SW 1271 (cell line): ENCODE measurements at places on chromosomes 5 and 9.

GRCh38 chr5:2172471-2172870 is 289.7 kb upstream of the IRX4 start:
- no peak for DNase-seq

GRCh38 chr9:113331780-113332179 is 8.3 kb downstream of the WDR31 start:
- DNase-seq: no peak

GRCh38 chr9:112233769-112234168 is 58.7 kb upstream of the SUSD1 start:
- no peak for DNase-seq

- DNase-seq: no peak
Measured at GRCh38 chr9:74940600-74940999, 12.1 kb downstream of the C9orf40 start.

GRCh38 chr5:16889972-16890519 is 46.0 kb downstream of the MYO10 start:
- DNase-seq: no peak

DNA sequence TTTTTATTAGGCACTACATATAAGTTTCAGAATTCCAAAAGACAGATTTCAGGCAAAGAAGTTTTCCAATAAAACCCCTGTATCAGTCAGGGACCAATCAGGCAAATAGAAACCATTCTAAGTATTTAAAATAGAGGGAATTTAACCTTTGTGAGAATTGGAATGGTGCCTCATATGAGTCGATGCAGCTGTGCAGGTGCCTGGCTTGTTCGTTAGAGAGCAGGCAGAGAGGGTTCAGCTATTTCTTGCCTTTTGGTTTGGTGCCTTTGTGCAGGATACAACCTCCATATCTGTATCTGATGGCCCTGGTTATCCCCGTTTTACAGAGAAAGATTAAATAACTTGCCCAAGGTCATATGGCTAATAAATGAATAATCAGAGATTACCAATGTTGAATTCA is 6.0 kb upstream of the DDX4 start:
- no peak for DNase-seq

GRCh38 chr5:97923997-97924396 is 741.0 kb upstream of the RIOK2 start:
- DNase-seq: no peak

- no peak for DNase-seq
Measured at GRCh38 chr9:124783830-124784229, 6.9 kb downstream of the OLFML2A start.

DNA sequence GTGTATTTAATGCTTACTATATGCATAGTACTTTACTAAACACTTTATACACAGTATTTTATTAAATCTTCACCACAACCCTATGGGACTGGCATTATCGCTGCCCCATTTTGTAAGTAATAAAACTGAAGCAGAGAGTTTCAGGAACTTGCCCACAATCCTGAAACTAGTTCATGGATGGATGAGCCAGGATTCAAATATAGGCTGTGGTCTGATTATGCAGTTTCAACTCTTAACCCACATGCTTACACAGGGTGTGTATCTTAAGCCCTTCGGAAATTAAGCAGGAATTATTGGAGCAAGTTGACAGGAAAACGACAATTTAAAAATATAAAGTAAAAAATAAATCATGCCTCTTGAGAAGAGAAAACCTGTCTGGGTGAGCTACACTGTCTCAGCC is 109.0 kb downstream of the ATP10B start:
- DNase-seq: no peak

DNA sequence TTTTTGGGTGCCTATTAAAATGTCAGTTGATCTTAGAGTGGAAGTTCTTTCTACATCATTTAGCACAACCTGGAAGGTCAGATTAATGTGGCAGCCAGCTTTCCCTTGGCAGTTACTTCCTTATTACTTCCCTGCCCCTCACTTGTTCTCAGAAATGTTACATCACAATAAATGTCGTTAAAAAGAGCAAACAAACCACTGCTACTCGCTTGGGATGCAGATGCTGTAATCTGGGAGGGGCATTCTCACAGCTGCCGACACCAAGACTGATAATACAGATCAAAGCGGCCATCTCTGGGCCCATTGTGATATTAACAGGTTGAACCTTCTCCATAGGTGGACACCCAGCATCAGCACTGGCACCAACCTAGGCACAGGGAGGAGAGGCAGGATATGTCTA is 29.3 kb downstream of the PLAC8L1 start:
- no peak for DNase-seq

DNA sequence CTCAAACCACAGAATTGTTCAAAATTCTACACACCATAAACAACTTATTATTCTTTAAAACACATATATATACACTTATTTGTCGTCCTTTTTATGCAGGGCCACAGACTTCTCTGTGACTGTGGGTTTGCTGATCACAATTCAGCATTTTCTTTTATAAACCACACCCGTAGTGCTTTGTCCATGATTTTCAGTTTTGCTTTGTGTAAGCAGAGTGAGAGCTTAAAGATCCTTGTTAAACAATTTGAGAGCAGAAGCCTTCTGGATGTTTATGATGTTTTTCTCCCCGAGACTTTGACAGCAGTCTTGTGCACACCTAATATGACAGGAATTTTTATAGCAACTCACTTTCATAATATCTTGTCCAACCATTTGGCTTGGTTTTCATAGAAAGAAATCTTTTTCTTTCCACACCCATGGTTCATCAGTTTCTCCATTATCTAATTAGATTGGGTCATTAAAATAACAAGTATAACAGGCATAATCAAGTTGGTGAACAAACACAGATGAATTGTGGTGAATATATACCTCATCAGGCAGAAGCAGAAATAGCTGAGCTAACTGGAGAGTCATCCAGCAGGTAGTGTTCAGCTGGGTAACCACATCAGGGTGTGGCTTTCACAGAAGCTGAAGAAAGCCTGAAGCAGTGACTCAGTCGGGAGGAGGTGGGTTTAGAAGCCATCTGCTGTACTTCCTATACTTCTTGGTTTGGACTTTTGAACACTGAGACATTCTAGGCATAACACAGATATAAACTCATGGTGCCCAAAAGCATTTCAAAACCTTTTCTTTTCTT is 232.8 kb downstream of the DOCK8 start:
- DNase-seq: no peak

DNA sequence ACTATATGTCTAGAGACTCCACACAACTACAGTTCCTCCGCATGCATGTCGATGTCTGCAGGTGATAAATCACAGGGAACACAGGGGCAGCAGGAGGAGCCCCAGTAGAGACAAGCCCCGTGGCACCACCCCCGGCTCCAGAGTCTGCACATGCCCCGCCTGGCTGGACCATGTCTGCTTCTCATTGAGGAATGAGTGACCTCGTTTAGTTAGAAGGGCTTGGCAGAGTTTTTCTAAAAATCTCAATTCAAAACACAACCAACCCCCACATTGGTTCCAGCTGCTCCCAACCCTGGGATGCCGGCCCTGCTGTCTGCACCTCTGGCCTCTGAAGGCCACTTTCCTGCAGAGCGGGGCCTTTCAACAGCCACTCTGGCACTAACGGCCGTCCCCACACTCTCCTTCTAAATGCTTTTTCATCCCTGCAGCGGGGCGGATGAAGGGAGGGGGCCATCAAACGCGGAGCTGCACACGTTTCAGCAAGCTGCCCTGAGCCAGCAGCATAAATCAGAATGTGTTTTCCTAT is 106.3 kb downstream of the ROR2 start:
- no peak for DNase-seq

- no peak for DNase-seq
Measured at GRCh38 chr5:154844809-154845208, 5.6 kb downstream of the FAXDC2 start.

DNA sequence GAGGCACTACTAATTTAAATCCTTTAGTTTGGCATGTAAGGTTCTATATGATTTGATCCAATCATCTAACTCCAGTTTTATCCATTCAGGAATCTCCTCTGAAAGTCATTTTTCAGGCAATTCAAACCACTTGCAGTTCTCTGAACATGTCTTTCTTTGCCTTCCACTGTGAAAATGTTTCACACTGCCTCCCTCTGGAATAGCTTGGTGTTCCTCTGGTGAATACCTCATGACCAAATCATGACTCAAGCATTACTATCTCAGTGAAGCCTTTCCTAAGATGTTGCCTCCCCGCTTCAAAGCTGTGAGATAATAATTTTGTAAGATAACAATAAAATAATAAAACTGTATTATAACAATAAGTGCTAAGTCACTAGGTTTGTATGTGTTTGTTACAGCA is 981.1 kb downstream of the DTWD2 start:
- no peak for DNase-seq

DNA sequence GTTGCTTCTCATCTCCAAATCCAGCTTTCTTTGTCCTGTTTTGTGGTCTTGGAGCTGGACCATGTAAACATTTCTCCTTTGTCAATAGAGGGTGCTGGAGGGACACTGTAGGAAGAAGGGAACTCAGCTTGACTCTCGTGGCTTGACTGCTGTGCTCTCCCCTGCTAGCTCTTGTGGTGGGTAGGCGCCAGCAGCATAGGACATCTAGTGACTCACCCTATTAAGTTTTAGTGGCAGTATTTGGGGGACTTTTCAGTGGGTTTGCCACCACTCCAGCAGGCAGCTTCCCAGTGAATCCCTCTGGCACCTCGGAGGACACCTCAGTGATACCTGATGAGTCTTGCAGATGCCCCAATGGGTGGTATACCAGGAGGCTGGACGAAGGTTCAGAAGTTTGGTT is 97.8 kb downstream of the TSSK1B start:
- DNase-seq: peak; percentile 60

- DNase-seq: no peak
Measured at GRCh38 chr9:87959916-87960581, 14.3 kb downstream of the CDK20 start.

- no peak for DNase-seq
Measured at GRCh38 chr5:11607944-11608483, 296.2 kb downstream of the CTNND2 start.

DNA sequence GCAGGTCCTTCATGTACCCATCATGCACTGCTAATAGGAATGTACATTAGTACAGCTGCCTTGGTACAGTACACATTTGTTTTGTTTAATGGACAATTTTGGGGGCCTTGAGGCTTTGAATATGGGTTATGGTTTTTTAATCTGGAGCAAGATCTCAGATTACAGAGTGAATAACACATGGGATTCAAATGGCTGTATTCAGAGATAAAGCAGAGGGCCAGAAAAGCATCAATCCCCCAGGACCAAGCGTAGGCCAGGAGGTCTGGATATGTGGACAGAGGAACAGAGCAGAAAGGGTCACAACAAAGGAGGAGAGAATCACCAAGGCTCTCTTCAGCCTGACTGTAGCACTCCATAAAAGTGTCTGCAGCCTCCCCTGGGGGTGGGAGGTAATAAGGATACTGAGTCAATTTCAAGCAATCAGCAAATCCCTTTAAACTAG is 47.7 kb upstream of the STK32A start:
- DNase-seq: no peak

DNA sequence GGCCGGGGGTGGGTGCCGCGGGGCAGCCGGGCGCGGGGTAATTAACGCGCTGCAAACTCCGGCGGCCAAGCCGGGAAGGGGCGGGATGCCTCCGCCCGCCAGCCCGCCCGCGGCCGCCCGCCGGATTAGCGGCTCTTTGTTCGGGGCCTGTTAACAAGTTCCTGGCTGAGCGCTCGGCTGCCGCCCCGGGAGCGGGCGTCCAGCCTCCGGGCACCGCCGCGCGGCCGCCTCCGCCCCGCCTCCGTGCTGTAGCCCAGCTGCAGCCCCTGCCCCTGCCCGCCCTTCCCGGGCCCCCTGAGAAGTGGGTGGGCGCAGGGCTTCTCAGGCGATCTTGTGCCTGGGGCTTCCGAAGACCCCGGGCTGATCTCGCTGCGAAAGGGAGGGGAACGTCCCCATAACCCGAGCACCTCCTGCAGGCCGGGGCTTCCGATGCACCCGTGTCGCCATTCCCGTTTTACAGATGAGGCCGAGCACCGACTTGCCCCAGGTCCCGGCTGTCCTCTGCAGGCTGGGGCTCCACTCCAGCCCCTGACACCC is 7.5 kb downstream of the UNC5A start:
- DNase-seq: peak; percentile 61

DNA sequence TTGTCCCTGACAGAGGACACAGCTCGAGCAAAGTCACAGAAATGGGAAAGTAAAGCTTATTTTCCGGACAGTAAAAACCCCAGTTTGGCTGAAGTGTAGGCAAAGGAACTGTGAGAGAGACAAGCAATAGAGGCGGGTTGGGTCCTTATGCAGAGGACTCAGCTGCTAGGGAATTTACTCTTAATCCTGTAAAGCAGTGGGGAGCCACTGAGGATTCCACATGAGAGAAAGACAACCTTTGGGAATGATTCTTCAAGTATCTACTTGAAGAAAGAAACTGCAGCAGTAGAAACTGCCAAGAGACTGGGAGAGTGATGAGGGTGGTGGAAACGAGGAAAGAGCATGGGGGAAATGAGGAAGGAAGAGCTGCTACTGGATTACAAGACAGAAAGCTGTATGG is 20.2 kb downstream of the ASTN2 start:
- DNase-seq: no peak

- DNase-seq: no peak
Measured at GRCh38 chr5:104266161-104266560, 703.6 kb upstream of the NUDT12 start.

GRCh38 chr9:29640507-29640906 is 2067.2 kb upstream of the C9orf72 start:
- DNase-seq: no peak

- no peak for DNase-seq
Measured at GRCh38 chr5:3302228-3302627, 293.4 kb upstream of the IRX1 start.

GRCh38 chr9:95098391-95098921 is 219.1 kb downstream of the FANCC start:
- DNase-seq: no peak

GRCh38 chr5:111463311-111463710 is 49.0 kb downstream of the STARD4 start:
- DNase-seq: no peak

DNA sequence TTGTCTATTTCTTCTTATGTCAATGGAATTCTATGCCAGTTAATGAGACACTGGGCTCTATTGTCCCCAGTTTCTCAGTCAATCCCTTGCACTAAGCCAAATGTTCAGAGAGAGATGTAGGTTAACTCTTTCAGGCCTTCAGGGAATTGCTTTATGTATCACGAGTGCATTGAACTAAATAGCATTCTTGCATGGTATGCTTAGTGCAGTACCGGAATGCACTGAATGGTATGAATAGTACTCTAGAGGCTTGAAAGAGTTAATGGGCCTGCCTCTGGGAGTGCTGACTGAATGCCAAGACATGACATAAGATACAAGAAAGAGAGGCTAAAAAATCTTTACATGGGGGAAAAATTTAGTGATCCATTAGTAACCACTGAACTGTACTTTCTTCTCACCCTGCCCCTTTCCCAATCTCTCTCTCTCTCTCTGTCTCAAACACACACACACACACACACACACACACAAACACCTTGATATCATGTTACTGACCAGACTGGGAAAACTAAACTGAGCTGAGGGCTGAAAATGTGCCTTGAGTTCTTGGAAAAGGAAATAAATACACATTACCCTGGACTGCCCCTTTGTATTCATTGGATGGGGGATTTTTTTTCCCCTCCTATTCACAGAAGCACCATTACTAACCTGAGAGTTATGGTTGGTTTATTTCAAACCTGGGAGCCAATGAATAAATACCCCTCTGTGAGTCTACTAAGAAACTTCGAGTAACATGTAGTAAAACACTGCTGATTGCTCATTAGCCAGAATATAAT is 35.4 kb upstream of the TMC1 start:
- no peak for DNase-seq

GRCh38 chr9:72753266-72753893 is 199.5 kb downstream of the ALDH1A1 start:
- DNase-seq: no peak

GRCh38 chr5:179559284-179560252 is 9.2 kb downstream of the RUFY1 start:
- peak; percentile 99 for DNase-seq

GRCh38 chr5:176491101-176491502 is 42.9 kb downstream of the FAF2 start:
- no peak for DNase-seq
